CD4-positive, alpha-beta T cell treated with Interleukin-2 at 100 ng/mL for 4 hours (primary cell): ENCODE measurements at places on chromosomes 12 and 14.

GRCh38 chr12:47995981-47996401, 8.3 kb downstream of the COL2A1 start:
- DNase-seq = no peak

- no peak for DNase-seq
Measured at GRCh38 chr12:79678306-79678705, 12.5 kb downstream of the PAWR start.

DNA sequence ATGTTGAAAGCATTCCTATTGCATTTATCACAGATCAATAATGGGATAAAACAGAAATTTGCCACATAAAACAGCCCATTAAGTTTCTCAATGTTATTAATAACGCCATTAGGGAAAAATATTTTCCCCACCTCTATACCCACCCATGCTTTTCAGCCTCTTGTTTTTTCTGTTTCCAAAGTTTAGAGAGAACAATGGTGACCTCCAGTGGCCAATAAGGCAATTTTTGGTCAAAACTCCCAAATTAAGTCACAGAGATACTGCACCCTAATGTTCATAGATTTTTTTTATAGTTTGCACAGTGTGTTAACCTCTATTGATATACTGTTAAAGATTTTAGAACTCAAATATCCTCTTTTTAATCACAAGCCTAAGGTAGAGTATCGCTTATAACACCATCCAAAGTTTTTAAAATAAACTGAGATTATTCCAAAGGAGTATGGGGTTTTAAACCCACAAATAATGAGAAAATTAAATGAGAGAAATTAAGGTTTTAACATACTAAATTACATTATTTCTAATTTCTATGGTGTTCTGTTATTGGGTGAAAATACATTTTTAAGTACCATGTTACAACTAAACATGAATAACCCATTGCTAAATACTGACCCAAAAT, 184.7 kb upstream of the DCN start:
- DNase-seq = no peak

DNA sequence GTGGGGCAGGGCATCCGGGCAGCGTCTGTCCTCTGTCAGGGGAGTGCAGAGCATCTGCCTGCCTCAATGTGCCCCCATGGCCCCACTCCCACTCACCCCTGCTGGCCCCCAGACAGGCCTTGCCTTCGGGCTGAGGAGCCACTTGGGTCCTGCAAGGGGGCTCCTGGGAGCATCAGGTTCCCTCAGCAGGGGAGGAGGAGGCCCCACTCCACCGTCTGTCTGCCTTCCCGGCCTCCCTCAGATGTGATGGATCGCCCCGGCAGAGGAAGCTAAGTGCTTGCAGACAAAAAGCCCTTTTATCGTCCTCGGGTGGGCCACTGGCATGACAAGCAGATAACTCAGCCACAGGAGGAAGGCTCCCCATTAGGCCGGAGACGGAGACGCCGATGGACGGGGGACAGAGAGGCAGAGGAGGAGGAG, 35.1 kb downstream of the NCOR2 start:
- no peak for DNase-seq

- DNase-seq = no peak
Measured at GRCh38 chr12:6667559-6668210, 4.8 kb upstream of the ING4 start.

DNA sequence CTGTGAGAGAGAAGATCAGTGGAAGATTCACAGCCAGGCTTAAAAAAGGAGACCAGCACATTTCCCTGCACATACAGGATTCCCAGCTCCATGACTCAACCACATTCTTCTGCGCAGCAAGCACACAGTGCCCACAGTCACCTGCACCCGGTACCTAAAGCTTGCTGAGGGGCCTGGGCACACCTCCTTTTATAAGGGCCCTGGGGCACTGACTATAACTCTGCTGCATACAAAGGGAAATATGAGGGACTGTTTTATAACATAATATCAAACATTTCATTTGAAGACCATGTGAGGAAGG, 322.9 kb downstream of the DAD1 start:
- no peak for DNase-seq

DNA sequence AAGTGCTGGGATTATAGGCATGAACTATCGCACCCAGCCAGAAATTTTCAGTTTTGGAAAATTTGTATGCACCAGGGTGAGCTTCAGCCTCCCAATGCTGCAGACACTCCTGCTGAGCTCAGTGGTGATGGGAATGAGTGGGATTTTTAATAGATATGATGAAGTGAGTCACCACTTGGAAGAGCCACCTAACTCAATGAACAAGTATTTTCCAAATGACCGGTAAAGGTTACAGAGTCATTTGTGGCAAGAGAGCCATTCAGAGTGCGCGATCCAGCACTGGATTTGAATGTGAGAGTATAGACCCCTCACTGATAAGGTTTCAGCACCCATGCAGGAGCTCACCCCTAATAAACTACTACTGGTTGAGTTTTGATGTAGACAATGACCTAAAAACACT, 100.7 kb downstream of the PPP2R5C start:
- no peak for DNase-seq

DNA sequence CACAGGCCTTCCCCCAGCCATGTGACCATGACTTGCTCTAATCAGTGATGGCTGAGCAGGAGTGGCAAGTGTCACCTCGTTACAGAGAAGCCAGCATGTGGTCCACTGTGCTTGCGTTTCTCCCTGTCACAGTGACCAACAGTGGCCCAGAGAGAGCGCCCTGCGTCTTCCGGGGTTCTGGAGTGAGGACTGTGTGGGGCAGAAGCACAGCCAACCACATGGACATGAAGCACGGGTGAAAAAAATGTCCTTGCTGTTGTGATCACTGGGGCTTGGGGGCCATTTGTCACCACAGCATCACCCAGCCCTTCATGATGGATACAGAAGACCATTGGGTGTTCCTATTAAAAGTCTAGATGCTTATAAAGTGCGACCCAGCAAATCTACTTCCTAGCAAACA, 174.6 kb upstream of the C14orf180 start:
- DNase-seq = no peak

- DNase-seq = no peak
Measured at GRCh38 chr12:57518176-57518919, 2.0 kb downstream of the DDIT3 start.
